Renal cortical epithelial cell (primary cell): ENCODE measurements at places on chromosomes 7 and 10. TPM values are rescaled to one million over a fixed set of nuclear protein-coding genes. Genes with fewer than 3 reads are reported as not detected.

The FBXO24 gene
- total RNA-seq = 0.35 TPM in 1 of 2 replicates, not detected in the other

- no peak for DNase-seq
These were observed 145.0 kb downstream of the PARD3 start for GRCh38 chr10:34670081-34670480.

DNA sequence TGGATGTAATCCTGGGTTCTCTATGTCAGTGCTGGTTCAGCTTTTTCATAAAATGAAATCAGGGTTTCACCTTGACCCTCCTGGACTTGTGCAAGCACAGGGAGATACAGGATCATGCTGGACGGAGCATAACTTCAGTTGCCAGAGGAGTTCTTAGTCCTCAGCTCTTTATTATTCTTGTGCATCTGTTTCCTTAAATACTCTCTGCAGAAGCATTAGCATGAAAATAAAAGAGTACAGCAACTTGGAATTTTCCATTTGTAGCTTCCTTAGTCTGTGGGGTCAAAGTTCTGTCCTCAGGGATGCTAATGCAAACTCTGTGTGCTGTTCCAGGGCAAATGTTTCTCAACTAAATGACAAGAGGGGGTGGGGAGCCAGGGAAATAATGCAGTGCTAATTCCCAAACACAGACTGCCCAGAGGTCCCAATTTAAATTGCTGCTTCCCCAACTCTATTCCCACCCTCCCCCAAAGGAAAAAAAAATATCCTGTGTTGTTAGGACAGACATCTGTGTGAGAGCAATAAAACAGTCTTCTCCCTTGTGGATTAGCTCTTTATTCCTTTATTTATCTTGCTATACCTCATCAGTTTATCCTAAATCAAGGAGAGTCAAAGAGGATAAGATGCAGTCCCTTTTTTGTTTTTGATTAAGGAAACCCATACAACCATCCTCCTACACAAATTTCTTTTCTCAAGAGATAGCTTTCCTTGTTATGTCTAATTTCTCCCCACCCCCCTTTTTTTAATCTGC is 905.0 kb downstream of the LRMDA start:
- peak; percentile 20 for DNase-seq

DNA sequence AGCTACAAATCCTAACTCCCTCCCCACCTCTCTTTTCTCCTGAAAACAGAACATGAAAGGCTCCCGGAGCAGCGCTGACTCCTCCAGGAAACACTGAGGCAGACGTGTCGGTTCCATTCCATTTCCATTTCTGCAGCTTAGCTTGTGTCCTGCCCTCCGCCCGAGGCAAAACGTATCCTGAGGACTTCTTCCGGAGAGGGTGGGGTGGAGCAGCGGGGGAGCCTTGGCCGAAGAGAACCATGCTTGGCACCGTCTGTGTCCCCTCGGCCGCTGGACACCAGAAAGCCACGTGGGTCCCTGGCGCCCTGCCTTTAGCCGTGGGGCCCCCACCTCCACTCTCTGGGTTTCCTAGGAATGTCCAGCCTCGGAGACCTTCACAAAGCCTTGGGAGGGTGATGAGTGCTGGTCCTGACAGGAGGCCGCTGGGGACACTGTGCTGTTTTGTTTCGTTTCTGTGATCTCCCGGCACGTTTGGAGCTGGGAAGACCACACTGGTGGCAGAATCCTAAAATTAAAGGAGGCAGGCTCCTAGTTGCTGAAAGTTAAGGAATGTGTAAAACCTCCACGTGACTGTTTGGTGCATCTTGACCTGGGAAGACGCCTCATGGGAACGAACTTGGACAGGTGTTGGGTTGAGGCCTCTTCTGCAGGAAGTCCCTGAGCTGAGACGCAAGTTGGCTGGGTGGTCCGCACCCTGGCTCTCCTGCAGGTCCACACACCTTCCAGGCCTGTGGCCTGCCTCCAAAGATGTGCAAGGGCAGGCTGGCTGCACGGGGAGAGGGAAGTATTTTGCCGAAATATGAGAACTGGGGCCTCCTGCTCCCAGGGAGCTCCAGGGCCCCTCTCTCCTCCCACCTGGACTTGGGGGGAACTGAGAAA is 30.4 kb downstream of the PFKFB3 start:
- DNase-seq = no peak

DNA sequence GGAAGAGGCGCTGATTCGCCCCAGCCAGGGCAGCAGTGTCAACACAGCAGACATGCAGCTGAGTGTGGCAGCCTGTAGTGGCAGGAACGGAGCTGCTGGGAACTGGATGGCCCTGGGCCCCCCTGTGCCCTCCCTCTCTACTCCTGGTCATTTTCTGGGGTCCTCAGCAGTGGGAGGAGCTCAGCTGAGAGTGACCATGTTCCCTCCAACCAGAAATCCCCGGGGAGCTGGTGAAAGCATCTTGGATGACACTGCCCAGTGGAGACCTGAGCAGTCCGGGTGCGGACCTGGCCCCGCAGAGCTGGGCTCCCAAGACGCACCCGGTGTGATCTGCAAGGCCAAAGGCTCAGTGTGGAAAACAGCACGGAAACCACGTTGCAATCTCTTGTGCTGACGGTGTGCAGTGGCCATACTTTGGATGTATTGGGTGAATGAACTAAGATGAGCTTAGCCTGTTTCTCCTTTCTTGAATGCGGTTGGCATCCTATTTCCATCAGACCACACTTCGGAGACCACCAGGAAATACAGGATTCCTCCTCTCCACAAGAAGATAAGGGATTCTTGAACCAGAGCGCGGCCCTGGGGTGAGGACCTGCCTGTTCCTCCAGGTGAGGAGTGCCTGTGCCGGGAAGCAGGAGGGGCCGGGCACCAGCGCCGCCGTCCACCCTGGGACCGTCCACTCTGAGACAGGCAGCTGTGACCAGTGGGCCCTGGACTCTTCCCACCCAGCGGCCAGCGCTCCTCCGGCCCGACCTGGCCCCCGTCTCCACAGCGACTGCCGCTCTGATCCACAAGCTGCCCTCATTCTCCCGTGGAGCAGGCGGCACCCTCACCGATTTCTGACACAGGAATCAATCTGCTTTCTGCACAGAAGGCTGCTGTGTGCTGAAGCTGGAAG is 93.5 kb upstream of the DIP2C start:
- DNase-seq = no peak

GRCh38 chr10:96093948-96094347 is 36.1 kb upstream of the ZNF518A start:
- no peak for DNase-seq

The SEC31B gene
- 0.17 and 3.5 TPM in 2 replicates for total RNA-seq

The FAM13C gene
- 0.20 TPM in 1 of 2 replicates, not detected in the other for total RNA-seq

GRCh38 chr10:52463826-52464225 is 149.7 kb downstream of the DKK1 start:
- DNase-seq = no peak

DNA sequence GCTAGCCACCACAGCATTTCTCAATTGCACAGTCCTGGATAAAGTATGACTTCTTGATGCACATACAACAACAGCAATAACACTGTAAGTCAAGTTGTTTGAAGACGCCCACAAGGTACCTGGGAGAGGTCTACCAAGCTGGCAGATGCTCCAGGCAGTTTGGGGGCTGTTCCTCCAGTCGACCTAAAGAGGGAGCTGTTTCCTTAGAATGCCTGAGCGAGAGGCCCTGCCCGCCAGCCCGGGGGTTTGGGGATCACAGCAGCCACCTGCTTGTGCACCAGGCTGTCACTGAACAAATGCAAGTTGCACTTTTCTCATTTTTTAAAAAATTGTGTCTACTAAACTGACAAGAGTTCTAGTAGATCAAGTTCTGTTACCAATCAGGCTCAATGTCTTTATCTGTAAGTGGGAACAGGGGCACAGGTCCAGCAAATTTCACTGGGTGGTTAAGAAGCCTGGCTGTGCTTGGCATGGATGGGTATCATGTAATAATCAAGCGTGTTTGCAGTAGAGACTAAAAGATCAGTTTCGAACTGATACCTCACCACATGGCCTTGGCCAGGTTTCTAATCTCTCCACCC is 193.8 kb upstream of the ADO start:
- DNase-seq = peak; percentile 33

The CRTAC1 gene
- 0.17 and 23.9 TPM in 2 replicates for total RNA-seq

DNA sequence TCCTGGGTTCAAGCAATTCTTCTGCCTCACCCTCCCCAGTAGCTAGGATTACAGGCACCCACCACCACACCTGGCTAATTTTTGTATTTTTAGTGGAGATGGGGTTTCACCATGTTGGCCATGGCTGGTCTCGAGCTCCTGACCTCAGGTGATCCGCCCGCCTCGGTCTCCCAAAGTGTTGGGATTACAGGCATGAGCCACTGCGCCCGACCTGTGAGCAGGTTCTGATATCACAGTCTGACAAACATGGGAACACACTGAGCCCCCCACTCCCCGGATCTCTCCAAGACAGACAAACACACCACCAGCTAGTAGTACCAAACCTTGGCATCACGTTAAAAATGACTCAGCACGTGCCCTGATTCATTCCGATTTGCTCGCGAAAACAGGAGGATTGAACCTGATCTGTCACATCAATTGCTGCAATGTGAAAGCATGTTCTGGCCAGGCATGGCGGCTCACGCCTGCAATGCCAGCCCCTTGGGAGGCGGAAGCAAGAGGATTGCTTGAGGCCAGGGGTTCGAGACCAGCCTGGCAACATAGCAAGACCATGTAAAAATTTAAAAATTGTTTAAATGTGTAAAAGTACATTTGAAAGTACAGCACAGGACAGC is 106.5 kb downstream of the SMURF1 start:
- DNase-seq = no peak

- no peak for DNase-seq
These were observed 74.1 kb downstream of the FAM53B start for GRCh38 chr10:124669824-124670654.

The RSPH10B gene
- total RNA-seq = 0.17 and 1.4 TPM in 2 replicates

- DNase-seq = peak; percentile 97
These were observed 78.8 kb downstream of the DNMBP start for GRCh38 chr10:99930731-99931550.
